ENCODE measurements at places on chromosomes 16 and 17. TPM values are rescaled to one million over a fixed set of nuclear protein-coding genes. Genes with fewer than 3 reads are reported as not detected.

GRCh38 chr17:63682441-63682840, 17.5 kb downstream of the LIMD2 start:
- no peak for DNase-seq

GRCh38 chr17:80253631-80254395, 6.8 kb upstream of the RNF213 start:
- no peak for DNase-seq

- no peak for DNase-seq
These were observed 16.7 kb downstream of the ASGR2 start for GRCh38 chr17:7097940-7098339.

GRCh38 chr16:9843424-9844018, 338.7 kb downstream of the GRIN2A start:
- DNase-seq = no peak

DNA sequence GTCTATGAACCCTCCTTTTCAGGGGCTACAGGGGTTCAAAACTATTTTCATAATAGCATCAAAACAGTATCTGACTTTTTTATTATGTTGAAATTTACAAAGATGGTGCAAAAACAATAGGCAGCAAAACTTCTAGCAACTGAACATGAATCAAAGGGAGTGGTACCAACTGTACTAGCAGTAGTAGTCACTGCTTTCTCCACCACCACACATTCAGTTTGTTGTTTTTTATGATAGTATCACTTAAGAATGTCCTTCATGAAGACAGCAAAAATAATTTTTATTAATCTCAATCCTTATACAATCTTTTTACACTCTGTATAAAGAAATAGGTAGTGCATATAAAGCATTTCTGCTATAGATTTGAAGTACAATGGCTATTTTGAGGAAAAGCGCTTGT, 47.6 kb downstream of the MED13 start:
- no peak for DNase-seq

DNA sequence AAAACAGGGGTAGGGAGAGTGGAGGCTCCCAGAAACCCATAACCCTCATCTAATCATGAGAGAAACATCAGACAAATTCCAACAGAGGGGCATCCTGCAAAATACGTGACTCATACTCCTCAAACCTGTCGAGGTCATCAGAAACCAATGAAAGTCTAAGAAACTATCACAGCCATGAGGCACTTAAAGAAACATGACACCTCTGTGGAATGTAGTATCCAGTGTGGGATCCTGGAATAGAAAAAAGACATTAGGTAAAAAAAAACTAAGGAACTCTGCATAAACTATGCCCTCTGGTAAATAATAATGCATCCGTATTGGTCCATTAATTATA, 16.4 kb downstream of the CDH5 start:
- DNase-seq = no peak

- DNase-seq = no peak
These were observed 6.2 kb downstream of the RPS6KB1 start for GRCh38 chr17:59899099-59899498.

- DNase-seq = no peak
These were observed 1.2 kb downstream of the GFAP start for GRCh38 chr17:44914148-44914547.

TBC1D3 gene
- not detected for total RNA-seq

CDT1 gene
- total RNA-seq = 0.25 TPM

CBLN1 gene
- total RNA-seq = 1.2 TPM

CLDN6 gene
- total RNA-seq = not detected

CDK5R1 gene
- total RNA-seq = 1.1 TPM
